ENCODE measurements at places on chromosomes 3 and 15.

DNA sequence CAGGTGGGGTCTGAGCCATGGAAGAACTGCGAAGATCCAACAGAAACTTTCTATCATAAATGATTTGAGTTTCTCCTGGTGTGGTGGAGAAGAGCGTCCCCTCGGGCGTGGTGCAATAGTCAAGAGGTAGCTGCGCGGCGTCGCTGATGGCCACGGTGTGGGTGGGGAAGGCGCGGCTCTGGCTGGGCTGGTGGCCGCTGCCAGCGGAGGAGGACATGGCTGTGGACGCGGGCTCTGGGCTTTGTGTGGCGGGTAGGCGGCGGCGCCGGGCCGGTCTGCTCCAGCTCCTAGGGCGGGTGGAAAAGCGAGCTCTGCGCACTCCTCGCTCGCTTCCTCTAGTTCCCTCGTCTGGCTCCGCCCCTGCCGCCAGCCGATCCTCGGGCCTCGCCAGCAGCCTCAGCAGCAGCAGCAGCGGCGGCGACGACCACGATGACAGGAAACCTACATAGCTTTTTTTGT is 5.9 kb downstream of the STARD9 start:
- peak; percentile 91 for DNase-seq

DNA sequence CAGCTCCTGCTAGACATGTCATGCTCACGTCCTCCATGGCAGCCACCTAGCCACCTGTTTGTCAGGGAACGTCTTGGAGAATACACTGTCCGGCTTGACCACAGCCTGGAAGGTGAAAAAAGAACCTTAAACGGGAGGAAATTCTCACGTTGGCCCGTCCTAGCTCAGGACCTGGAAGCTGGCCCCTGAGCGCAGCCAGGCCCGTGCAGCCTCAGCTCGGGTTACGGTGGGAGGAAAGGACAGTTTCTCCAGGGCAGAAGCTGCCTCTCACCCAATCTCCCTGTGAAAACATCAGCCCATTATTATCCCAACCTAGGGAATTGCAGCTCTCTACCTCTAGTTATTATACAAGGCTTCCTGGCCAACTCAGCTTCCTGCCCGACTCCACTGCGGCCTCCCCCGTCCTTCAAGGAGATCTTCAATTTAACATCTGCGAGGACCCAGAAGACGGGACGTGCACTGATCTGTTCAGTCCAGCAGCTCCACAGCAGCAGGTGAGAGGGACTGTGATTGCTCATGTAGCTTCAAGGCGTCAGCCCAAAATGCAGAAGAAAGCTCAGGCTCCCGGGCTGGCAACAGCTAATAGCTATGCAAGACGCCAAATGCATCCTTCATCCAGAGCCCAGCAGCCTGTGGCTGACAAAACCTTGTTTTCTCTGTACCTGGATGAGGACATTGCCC is 84.7 kb downstream of the ADAMTS17 start:
- no peak for DNase-seq

DNA sequence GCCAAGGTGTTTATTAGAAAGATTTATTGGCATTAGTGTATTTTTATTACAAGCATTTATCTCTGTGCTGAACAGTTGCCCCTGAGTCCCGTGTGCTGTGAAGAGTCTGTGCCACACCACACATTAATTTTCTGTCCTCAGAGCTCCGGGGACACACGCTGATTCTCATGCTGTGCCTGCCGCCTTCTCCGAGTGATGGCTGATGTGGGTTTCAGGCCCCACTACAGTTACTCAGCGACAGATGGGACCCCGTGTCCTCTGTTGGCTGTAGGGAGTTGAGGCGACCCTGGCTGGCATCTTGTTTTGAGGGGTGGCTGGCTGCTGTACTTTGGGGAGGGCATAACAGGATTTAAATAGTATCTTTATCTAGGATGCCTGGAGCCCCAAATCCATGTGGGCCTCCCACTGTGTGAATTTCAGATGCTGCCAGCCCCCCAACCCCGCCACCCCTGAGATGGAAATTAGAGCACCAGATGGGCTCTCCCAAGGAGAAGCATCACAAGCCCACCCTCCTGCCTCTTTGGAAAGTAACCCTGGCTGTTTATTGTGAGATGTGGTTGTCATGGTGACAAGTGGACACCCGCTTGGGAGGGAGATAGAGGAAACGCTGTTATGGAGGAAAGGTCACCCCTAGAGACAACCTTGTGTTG is 185.6 kb downstream of the APBA2 start:
- DNase-seq = no peak

DNA sequence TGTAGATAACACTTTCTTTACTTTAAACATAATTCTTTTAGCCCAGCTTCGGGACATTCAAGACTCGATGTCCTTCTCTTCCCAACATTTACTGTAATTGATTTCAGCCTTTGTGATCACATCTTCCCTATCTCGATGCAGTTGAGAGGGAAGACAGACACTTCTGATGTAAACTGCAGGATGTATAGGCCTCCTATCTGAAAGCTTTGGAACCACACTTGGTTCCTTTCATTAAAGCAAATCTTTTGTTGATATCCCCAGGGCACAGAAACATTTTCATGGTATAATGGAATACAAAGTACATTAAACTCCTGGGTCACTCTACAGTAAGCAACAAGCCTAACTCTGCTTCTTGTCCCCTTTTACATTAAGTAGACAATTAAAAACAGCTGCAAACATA is 6.4 kb downstream of the GRM7 start:
- no peak for DNase-seq

GRCh38 chr3:63922491-63923199 is 10.5 kb upstream of the SCAANT1 start:
- no peak for DNase-seq

GRCh38 chr15:101320501-101321052 is 25.5 kb upstream of the SNRPA1 start:
- DNase-seq = peak; percentile 93

GRCh38 chr3:149005416-149005815 is 14.1 kb downstream of the GYG1 start:
- no peak for DNase-seq

DNA sequence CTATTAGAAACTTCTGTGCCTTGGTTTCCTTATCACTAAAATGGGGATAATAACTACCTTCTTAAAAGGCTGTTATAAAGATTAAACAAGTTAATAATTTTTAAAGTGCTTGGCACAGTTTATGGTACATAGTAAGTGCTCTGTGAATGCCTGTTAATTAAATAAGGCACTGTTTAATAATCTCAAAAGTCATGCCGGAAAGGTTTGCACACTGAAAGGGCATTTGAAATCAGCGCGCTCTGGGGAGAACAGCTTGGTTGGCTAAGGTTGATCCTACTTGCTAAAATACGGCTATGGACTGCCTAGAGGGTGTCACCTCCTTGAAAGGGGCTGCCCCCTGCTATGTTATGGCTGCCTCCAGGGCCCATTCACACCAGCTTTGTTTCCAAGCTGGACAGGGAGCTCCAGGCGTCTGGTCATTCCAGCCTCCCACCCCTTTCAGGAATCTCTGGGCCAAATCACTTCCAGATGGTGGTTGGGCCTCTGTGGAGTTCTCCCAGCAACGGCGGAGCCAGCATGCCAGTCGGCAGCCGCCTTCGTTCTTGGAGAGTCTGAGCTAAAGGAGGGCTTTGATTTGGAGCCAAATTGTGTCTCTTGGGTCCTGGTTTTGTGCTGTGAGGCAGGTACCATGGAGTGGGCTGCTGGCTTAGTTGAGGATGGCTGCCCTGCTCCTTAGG is 5.9 kb downstream of the FLNB start:
- peak; percentile 45 for DNase-seq

GRCh38 chr15:70058642-70059360 is 38.9 kb downstream of the TLE3 start:
- no peak for DNase-seq

- DNase-seq = peak; percentile 13
Measured at GRCh38 chr3:77780278-77780996, 740.5 kb downstream of the ROBO2 start.

GRCh38 chr3:125166599-125167136 is 45.9 kb downstream of the SLC12A8 start:
- DNase-seq = no peak

GRCh38 chr3:36714343-36715086 is 49.8 kb downstream of the DCLK3 start:
- DNase-seq = peak; percentile 17

DNA sequence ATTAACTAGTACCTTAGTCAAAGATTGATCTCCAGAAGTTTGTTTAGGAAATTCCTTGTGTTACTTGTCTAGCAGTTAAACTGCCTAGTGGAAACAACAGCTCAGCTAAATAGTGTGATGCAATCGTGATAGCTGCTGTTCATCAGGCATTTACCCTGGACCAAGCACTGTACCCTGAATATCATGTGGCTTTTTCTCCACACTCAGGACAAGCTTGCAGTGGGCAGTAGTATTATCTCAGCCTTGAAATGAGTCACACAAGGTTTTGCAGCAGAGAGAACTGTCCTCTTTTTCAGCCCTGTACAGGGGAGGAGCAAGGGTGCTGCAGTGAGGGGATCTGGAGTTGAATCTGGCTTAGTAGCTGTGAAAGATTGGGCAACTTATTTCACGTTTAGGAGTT is 208.4 kb downstream of the TP63 start:
- peak; percentile 27 for DNase-seq

DNA sequence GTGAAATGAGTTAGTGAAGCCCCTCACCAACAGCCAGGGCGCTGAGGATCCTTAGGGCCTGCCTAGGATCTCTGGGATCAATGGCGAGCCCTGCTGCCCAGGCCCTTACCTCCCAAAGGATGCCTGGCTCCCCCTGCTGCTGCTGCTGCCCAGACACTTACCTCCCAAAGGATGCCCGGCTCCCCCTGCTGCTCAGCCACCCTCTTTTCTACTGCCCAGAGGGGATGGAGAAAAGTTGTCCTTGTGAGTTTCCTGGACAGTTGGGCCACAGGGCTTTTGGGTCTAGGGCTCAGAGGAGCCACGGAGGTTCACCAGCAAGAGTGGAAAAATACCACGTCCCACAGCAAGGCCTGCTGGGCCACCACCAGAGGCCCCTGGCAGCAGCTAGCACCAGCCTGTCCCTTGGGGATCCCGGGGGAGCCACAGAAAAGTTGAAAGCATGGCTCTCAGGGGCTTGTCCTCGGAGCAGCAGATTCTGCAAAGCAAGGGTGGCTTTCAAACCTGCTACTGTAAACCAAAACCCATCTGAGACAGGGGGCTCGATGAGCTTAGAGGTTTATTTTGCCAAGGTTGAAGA is 59.4 kb downstream of the SLC6A6 start:
- peak; percentile 50 for DNase-seq

DNA sequence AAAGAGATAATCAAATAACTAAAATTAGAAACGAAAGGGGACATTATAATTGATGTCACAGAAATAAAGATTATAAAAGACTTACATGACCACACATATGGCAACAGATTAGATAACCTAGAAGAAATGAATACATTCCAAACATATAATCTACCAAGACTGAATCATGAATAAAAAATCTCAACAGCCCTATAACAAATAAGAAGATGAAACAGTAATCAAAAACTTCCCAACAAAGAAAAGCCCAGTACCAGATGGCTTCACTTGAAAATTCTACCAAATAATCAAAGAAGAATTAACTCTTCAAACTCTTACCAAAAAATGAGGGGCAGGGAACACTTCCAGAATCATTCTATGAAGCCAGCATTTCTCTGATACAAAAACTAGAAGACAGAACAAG is 11.8 kb downstream of the TOP2B start:
- no peak for DNase-seq

- DNase-seq = no peak
Measured at GRCh38 chr3:109373933-109374332, 36.6 kb upstream of the DPPA4 start.

DNA sequence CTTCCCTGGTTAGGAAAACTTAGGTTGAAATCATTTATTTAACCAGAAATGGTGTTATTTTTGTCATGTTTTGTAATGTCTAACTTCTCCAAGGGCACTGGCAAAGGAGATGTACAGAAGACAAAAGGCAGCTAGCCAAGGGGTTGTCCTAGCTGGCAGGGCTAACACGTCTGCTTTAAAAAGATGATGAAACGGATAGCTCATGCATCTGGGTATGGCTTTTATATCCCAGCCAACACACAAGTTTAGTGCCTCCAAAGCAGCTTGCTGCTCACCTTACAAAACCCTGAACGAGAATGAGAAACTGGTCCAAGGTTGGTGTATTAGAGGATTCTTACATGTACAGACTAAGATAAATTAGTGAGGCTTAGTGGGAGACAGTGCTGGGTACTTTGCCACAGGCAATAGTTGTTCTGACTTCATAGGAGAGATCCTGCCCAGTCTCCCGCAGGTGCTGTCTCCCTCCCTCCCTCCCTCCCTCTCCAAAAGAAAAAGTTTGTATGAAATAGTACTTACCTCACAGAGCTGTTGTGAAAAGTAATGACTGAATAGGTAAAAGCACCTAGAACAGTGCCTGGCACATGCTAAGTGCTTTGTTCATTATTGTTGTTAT is 47.8 kb downstream of the KCNMB2 start:
- DNase-seq = no peak

- no peak for DNase-seq
Measured at GRCh38 chr15:42110367-42110766, 16.0 kb upstream of the PLA2G4D start.

DNA sequence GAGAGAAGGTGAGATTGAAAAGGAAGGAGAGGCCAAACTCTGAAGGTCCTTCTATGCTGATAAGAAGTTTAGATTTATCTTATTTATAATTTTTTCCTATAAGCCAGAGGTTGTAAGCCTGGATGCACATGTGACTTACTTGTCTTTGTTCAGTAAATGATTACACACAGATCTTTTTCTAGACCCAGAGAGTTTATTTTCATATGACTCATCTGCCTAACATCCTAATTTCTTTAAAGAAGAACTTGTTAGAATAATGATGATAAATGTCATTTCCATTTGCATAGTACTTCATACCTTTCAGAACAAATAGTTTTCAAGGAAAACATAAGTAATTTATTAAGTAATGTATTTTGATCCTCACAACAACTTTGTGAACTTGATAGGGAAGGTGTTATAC is 434.8 kb upstream of the DPH6 start:
- DNase-seq = no peak

DNA sequence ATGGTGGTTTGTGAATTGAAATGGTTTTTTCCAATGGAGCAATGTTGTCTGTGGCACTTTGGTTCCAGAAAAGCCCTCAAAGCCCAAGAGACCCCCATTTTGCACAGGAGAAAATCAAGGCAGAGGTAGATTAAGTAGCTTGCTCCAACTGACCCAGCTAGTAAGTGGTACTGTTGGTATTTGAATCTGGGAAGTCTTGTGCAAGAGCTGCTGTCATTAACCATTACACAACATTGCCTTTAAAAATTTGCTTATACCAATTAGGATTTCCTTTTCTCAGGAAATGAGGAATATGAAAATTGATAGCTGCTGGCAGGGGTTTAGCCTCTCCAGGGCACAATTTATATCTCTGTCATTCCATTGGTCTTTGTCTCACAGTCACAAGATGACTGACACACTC is 102.4 kb upstream of the UBE3A start:
- DNase-seq = peak; percentile 3

DNA sequence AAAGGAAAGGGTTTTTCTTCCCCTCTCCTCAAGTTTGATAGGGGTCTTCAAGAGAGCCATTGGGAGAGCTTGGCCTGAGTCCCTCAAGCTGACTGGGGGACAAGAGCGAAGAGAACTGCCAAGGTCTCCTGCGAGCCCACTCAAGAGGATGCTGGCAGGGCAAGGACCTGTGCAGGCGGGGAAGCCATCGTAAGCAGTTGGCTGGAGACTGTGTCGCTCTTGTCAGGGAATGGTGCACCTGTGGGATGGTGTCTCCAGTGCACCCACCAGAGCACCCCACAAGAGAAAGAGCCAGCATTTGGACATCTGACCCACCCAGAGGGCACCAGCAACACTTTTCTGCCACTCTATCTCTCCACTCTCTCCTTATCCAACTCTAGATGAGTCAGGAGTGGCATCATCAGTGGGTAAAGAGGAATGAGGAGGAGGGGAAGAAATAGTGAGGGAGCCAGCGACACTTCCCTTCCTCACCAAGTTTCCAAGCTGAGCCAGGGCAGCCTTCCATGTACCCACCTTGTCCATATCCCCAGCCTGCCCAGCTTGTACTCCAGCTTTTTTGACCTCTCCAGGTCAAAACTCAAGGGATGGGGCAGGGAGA is 13.6 kb upstream of the XIRP1 start:
- DNase-seq = no peak

Measured in A673 (cell line).